Karpas-422 (cell line): ENCODE measurements at places on chromosomes 2 and 18. TPM values are rescaled to one million over a fixed set of nuclear protein-coding genes. Genes with fewer than 3 reads are reported as not detected.

Gene IL36A
- not detected in 2 replicates for total RNA-seq

Gene SIX2
- not detected in 2 replicates for total RNA-seq

Gene COL6A3
- 0.07 TPM in 1 of 2 replicates, not detected in the other for total RNA-seq

GRCh38 chr2:3302421-3302750 is 75.2 kb downstream of the EIPR1 start:
- peaks cover 8% of the 10 kb centered on the region for H3K4me1 ChIP-seq
- H3K36me3 ChIP-seq, result no peaks in the 10 kb centered on the region
- DNase-seq, result no peak
- H3K27ac ChIP-seq, result no peak overlapping the region
- no peak overlapping the region for H3K4me3 ChIP-seq
- no peaks in the 10 kb centered on the region for H3K27me3 ChIP-seq

DNA sequence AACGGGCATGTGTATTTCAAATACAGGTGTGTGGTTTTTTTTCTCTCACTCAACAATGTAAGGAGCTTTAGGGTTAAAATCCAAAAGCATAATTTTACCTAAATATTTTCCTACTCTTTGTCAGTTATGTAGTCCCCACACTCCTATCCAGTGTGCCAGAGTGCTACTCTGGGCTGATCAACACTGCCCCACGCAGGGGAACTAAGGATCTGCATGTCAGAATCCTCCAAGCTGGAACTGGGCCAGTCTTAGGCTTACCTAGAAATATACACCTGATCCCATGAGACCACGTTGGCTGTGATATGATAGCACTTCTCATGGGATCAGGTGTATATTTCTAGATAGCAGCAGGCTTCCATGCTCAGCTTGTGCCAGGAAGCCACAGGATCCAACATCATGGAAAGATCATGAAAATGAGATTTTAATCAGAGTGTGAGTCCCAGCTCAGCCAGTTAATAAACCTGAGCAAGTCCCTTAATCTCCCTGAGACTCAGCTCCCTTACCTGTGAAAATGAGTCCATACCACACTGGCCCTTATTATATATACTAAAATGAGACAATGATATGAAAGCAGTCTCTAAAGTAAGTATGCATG is 29.7 kb downstream of the CCDC141 start:
- peak; percentile 73 for DNase-seq
- no peak overlapping the region for H3K4me3 ChIP-seq
- H3K36me3 ChIP-seq, result no peaks in the 10 kb centered on the region
- H3K4me1 ChIP-seq, result peaks cover 6% of the 10 kb centered on the region

DNA sequence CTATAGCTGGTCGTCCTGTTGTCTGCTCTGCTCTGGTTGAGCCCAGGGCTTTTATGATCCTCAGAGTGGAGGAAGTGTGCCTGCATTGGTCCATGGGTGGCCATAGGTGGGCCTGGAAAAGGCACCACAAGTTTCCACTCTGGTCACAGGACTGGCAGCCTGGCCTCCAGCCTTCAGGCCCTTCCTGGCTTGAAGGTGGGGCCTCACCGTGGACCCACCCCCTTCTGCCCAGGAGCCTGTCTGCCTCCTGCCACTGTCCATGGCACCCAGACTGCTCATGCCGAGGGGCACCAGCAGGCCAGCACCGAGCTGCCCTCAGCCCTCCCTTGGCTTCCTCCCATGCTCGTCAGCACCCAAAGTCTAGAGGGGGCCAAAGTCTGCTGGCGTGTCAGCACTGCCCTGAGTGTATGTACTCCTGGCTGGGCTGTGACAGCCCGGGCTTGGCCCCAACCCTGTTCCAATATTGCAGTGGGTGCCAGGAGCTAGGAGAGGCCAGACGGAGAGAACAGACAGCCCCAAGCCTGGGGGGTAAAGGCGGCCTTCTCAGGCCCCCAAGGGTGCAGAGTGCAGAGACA is 529.4 kb downstream of the DCC start:
- no peak for DNase-seq
- H3K4me3 ChIP-seq, result no peak overlapping the region
- H3K27ac ChIP-seq, result no peak overlapping the region
- H3K4me1 ChIP-seq, result no peaks in the 10 kb centered on the region

GRCh38 chr2:216181351-216181750 is 72.2 kb downstream of the XRCC5 start:
- H3K4me1 ChIP-seq, result peaks cover 25% of the 10 kb centered on the region
- H3K27me3 ChIP-seq, result no peaks in the 10 kb centered on the region
- no peak overlapping the region for H3K27ac ChIP-seq
